ENCODE measurements at places on chromosomes 7 and 10.

GRCh38 chr10:76456197-76456596 lies 1024.8 kb downstream of the LRMDA start:
- DNase-seq, result no peak

GRCh38 chr10:92242910-92243671 lies 47.8 kb downstream of the CPEB3 start:
- DNase-seq, result peak; percentile 41

DNA sequence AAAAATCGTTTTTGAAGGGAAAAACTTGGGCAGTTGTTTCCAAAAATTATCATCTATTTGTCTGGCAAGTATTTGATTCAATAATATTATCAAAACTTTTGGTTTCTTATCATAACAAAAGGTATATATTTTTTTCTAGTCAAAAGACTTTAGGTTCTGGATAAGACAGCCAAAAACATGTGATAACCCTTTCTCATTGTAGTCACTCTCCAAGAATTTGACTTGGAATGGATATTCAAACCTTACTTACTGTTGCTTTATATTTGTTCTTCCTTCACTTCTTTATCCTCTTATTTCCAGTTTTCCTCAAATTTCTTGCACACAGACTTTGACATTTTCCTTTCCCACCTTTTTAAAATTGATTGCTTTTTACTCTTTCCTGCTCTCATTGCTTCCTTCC lies 140.9 kb upstream of the FAM3C start:
- no peak for DNase-seq

DNA sequence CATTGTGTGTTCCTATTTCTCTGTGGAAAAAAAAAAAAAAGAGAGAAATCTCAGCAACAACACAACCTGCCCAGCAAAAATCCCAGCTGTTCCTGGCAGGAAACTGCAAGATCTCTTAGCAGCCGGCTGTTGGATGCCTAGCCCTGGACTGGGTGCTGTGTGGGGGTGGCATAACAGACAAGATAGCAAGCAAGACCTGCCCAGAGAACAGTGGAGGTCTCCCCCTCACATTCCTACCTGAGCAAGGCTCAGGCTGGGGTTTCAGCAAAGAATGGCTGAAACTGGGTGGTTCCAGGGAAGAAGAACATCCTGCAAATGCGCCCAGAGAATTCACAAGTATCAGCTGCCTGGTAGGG lies 248.8 kb upstream of the ZMIZ1 start:
- no peak for DNase-seq

DNA sequence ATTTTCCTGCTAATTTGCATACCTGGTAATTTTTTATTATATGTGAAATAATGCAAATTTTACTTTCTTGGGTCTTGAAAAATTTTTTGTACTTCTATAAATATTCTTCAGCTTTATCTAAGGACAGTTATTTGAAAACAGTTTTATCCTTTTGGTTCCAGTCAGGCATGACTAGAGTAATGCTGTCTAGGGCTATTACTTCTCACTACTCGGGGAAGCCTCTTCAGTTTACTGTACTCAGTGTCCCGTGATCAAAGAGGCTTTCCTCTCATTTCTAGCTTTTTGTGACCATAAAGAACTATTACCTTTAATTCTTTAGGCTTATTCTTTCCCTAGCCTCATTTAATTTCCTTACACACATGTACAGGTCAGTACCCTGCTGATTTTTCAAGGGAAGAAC lies 153.8 kb upstream of the HDAC9 start:
- no peak for DNase-seq

GRCh38 chr10:31607481-31607880 lies 288.5 kb downstream of the ZEB1 start:
- no peak for DNase-seq

DNA sequence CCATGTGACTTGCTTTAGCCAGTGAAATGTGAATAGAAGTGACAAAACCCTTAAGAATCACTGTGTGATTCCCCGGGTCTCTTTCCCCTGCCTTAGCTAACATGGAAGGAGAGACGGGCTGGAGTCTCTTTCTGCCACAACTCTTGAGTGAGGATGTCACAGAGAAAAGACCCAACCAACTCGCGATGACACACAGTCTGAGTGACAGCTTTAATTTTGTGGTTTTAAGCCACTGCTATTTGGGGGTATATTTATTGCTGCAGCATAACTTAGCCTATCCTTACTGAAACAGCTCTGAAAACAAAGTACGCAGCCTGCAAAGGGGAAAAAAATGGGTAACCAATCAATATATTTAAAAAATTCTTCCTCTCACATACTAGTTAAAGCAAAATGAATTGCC lies 319.4 kb downstream of the CALN1 start:
- DNase-seq, result no peak

DNA sequence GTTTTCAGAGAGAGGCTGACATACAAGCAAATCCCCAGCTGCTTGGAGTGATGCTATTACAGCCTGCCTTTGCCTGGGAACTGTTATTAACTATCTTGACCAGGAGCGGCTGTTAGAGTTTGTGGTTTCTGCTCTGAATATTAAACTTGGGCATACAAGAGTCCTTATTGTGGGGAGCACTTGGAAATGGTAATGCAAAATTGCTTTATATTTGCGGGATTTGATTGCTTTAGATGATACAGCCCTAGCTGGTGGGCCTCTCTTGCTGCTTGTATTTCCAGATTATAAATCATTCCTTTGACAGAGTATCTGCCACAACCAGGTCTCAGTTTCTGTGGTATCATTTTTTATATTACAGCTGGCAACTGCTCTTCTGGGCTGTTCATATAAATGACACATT lies 101.9 kb upstream of the FAM204A start:
- DNase-seq, result no peak

GRCh38 chr10:102691285-102692066 lies 22.7 kb downstream of the ARL3 start:
- DNase-seq, result no peak

- no peak for DNase-seq
These were observed 11.3 kb downstream of the CRYGN start for GRCh38 chr7:151428378-151429236.

- no peak for DNase-seq
These were observed 48.1 kb downstream of the CDC123 start for GRCh38 chr10:12243864-12244620.

- no peak for DNase-seq
These were observed 41.2 kb downstream of the TACR2 start for GRCh38 chr10:69375307-69376151.

GRCh38 chr10:129892548-129893052 lies 71.5 kb downstream of the EBF3 start:
- DNase-seq, result no peak

- DNase-seq, result no peak
These were observed 572 bp upstream of the BHLHA15 start for GRCh38 chr7:98210513-98211220.

DNA sequence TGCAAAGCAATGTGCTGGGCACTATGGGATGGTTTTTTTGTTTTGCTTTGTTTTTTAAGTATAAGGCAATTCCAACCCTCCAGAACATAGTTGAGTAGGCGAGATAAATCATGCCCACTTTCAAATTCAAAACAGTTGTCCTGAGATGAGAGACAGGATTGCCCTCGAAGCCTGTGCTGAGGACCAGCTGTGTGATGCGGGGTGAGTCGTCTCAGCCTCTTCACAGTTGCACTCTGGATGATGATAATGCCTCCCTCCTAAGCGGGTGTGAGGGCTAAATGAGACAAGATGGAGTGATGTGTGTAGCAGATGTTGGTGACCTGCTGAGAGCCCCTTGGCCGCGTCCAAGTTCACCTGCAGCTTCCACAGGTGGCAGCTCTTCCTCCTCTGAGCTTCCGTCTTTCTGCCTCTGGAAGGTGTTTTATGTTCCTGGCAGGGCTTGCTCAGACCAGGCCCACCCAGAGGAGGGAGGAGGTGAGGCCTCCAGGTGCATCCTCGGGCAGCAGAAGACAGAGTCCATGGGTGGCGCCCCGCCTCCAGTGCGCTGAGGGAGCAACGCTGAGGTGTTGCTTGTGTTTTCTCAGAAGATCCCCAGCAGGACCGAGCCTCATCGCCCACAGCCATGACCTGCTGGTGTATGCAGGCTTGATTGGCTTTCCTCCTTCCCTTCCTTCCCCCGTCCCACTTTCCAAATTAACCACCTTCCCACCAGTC lies 30.6 kb downstream of the ECHDC3 start:
- no peak for DNase-seq

DNA sequence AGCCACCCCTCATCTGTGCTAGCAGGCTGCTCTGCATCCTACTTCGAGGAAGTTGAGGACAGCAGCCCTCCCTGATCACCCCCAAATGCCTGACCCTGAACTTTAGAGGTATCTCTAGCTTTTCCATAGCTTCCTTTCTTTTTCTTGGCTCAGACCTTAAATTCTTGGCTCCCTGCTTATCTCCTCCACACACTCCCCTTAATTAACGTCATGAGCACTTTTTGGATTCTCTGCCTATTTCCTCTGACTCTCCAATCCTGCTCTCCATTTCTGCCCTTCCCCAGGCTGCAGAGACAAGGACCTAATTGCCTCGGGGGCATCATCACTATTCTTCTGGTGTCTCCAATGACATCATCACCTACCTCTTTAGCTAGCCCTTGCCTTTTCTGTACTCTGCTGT lies 40.8 kb upstream of the SEC61G start:
- no peak for DNase-seq

DNA sequence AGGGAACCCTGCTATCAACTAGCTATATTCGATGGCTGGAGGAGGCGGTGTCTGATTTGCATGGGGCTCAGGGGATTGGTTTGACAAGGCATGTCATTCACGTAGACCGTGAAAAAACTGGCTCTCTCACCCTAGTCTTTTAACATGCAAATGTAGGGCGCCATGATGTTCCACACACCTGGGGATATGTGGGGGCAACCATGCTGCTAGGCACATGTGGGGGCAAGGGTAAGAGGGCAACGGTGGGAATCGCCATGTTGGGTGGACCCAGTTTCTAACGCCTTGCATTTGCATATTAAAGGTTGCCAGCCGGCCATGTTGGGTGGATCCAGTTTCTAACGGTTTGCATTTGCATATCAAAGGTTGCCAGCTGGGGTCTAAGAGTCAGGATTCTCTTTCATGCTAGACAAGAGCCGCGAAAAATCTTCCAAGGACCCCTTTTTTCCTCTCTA lies 419.2 kb upstream of the NFE2L3 start:
- no peak for DNase-seq

GRCh38 chr7:105136221-105136620 lies 122.2 kb downstream of the KMT2E start:
- no peak for DNase-seq

DNA sequence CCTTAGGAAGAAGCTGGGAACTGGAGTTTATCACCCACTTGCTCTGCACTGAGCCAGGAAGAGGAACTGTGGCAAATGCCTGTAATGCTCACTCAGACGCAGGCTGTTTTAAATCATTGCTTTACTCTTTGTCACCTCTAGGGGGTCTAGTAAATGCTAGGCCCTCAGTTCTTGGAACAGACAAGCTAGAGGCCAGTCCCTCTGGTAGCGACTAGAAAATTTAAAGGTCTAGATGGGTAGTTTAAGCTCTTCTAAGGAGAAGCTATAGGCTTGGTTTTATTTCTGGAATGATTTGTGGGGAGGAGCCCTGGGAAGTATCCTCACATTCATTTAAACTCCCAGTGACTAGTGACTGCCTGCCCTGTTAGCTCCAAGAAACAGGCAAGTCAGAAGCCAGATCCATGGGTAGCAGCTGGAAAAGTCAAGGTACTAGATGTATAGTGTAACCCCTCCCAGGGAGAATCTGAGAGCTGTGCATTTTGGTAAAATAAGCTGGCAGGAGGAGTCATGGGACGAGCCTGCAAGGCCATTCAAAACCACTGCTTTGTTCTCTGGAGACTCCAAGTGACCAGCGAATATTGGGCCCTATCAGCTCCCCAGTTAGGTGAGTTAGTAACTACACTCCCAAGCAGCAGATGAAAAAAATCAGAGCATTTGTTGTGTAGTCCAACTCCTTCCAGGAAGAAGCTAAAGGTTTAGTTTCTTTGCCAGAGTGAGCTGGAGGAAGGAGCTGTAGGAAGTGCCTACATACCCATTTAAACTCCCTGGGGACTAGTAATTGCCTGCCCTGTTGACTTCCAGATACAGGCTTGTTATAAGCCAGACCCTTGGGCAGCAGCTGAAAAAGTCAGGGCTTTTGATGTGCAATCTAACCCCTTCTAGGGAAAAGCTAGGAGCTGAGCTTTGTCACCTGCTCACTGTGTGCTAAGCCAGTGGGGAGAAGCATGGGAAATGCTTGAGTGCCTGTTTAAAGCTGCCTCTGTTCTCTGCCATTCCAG lies 68.9 kb downstream of the DYNC1I1 start:
- no peak for DNase-seq

- no peak for DNase-seq
These were observed 18.0 kb downstream of the VSIR start for GRCh38 chr10:71755179-71755879.

GRCh38 chr7:39969431-39969830 lies 19.4 kb downstream of the CDK13 start:
- DNase-seq, result no peak

Data from substantia nigra (tissue), 51 donors.